Activated CD8-positive, alpha-beta memory T cell treated with anti-CD3 and anti-CD28 coated beads, Interleukin-2, amount 10 ng/mL, durations not matched to agents 7 days and 5 days (primary cell): ENCODE measurements at places on chromosomes 13 and 19.

GRCh38 chr19:49019242-49019932, 2.5 kb upstream of the LHB start:
- peak; percentile 69 for DNase-seq

DNA sequence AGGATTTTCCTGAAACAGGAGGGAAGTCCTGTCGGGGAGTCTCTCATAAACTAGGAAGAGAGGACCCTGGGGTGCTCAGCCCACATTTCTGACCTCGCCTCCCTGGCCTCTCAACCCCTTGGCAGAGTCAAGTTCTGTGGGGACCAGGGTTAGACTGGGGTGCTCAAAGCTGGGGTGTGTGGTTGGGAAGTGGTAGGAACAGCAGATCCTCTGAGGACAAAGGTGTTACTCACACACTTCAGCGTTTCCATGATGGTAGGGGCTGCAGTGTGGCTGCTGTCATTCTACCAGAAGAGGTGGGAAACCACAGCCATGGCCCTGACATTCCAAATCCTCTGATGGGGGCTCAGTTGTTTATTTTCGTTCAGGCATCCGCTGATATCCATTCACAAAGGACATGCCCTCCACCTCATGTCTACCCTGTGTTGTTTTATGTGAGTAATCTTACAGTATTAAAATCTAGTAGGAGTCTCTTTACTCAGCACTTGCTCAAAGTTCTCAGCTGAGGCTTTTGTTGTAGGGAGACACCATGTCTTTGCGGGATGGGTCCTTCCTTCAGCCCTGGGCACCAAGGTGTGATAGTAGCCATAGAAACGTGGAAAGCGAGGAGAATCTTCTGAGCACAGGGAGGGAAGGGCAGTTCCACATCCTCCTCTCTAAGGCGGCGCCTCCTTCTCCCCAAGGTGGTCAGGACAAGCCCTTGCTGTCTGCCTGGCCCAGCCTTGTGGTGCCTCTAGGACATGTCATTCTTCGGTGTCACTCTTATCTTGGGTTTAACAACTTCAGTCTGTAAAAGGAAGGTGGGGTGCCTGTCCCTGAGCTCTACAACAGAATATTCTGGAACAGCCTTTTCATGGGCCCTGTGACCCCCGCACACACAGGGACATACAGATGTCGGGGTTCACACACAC, 1.5 kb downstream of the KIR2DL3 start:
- no peak for DNase-seq

GRCh38 chr13:109976206-109976997, 190.0 kb upstream of the IRS2 start:
- DNase-seq, result no peak

DNA sequence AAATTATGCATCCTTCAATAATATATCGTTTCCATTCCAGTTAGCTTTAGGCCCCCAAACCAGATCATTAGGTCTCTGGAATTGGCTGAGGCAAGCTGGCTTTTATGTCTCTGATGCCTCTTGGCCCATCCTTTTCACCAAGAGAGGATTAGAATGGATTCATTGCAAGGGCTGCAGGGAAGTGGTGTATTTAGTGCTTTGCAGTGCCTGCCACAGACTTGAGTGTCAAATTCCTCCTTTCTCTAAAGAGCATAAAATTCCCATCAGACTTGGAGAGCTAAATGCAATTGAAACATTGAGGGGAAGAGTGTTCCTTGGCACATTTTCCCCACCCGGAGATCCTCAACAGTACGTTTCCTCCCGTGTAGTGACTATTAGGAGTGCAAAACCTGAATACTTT, 302.6 kb downstream of the ATP8A2 start:
- no peak for DNase-seq

- no peak for DNase-seq
Measured at GRCh38 chr13:41137241-41137640, 4.6 kb upstream of the KBTBD6 start.

- DNase-seq, result peak; percentile 56
Measured at GRCh38 chr19:46616631-46617322, 8.1 kb downstream of the PTGIR start.

DNA sequence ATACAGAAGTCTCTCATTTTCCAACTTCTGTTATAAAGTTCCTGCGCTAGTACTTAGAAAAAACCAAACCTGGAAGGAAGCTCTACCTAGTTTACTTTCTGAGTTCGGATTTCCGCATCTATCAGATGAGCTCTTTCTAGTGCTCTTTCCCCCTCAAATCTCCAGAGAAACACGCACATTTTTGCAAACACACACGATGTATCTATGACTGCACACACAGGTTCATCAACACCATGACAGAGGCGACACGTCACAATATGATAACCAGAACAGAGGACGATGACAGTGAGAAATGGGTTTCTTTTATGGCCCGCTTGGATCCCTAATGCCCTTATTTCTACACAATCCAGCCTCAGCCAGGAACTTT, 629 bp upstream of the LRRC63 start:
- DNase-seq, result peak; percentile 59

- DNase-seq, result no peak
Measured at GRCh38 chr13:74092711-74093110, 41.5 kb downstream of the KLF12 start.

DNA sequence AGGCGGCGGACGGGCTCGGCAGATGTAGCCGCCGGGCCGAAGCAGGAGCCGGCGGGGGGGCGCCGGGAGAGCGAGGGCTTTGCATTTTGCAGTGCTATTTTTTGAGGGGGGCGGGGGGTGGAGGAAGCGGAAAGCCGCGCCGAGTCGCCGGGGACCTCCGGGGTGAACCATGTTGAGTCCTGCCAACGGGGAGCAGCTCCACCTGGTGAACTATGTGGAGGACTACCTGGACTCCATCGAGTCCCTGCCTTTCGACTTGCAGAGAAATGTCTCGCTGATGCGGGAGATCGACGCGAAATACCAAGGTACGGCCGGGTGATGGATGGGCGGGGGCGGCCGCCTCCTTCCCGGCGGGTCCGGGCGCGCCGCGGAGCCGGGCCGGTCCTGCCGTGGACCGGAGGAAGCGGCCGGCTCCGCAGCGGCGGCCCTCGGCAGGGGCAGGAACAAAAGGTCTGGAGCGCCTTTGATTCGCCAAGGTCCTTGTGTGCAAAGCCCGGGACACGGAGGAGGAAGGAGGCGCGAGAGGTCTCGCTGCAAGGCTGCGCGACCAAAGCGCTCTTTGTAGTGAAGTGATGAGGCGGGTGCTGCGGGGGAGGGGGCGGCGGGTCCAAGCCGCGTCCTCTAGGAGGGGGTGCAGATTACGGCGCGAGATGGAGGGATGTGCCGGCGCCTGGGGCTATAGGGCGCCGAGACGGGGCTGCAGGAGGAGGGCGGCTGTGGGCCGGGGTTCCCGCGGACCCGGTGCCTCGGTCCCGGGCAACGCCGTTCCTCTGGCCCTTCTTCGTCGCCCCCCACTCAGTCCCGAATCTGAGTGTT, 689 bp downstream of the ING1 start:
- peak; percentile 86 for DNase-seq

DNA sequence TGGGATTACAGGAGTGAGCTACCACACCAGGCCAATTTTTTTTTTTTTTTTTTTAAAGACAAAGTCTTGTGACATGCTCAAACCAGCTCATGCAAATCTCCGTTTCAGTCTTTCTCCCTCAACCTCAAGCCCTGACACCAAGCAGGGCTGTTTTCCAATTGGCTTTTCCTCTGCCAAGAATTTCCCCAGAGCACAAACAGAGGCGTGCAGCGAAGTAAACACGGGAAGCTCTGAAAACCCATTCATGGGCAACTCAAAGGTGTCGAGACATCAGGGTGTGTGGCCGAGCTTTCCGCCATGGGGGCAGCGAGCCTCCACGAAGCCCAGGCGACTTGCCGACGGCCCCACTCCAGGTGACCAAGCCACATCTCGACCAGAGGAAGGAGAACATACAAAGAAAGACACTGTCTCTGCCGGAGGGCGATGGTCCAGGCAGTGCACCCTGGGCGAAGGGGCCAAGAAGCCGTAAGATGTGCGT, 70.0 kb downstream of the INSR start:
- DNase-seq, result no peak

DNA sequence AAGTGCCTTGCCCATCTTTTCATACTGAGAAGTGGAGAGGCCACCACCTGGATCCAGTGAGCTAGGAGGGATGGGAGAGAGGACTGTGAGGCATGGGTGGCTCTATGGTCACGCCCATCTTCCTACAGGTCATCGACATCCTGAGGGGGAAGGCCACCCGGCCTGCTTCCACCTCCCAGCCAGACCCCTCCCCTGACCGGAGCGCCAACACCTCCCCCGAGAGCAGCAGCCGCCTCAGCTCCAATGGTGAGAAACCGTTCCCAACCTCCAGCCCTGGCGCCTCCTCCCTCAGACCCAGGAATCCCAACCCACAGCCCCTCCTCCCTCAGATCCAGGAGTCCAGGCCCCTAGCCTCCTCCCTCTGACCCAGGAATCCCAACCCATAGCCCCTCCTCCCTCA, 10.1 kb downstream of the BCL3 start:
- no peak for DNase-seq

DNA sequence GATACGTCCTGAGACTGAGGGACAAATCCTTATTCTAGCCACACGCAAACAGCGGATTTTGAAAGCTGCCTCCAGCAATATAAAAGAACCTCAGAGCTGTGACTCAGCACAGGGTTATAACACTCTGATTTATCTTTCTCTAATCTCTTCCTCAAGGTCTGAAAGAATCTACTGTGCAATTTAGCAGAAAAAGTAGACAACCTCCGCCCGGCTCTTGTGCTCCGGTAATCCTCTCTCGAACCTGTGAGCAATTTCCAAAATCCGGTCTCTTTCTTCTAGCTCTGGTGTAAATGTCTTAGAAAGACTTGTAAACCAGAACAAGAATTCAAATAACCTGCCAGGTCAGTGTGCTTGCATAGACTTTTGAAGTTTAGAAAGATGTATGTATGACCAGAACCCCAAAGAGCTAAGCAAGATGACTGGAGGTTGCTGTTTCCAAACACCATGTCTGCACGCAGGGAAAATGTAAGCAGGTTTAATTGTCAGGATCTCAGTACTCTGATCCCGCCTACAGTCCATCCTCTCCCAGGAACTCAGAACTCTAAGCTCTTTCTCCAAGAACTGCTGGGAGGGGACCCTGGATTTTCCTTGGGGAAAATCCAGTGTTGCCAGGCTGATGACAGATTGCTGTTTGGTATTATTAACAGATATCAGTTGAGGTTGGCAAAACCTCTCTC, 338.1 kb downstream of the RFC3 start:
- no peak for DNase-seq

GRCh38 chr13:30359991-30360390, 52.6 kb upstream of the KATNAL1 start:
- no peak for DNase-seq

DNA sequence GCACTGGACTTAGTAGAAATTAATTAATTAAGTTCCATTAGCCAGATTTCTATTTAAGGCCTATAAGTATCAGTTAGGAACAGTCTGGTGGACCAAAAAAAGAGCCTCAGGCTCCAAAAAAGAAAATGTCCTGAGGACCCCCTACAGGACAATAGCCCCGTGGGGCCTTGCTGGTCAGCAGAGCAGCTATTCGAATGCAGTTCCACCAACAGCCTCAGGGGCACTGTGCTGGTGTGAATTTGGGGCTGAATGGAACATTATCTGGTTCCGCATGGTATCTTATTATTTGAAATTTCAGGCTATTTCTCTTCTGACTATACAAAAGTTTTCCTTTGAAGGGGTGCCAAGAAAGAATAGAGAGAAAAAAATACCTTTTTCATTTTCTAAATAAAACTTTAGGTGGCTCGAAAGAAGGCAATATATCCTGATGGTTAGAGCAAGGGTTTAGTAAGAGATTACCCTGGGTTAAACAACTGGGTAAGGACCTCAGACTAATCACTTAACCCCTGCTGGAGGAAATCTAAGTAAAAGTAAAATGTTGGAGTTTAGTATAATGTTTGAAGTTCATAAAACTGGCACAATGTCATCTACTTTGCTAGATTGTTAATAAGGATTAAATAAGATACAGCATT, 147.2 kb downstream of the MIPEP start:
- no peak for DNase-seq

- no peak for DNase-seq
Measured at GRCh38 chr19:3183721-3184641, 1.7 kb upstream of the NCLN start.
